Activated CD4-positive, alpha-beta T cell treated with anti-CD3 and anti-CD28 coated beads, Interleukin-2, amount 10 ng/mL, durations not matched to agents 24 days and 14 days (primary cell): ENCODE measurements at places on chromosomes 3 and 15.

- DNase-seq: no peak
Measured at GRCh38 chr3:105579439-105579838, 212.7 kb downstream of the ALCAM start.

GRCh38 chr3:16653712-16654111 is 48.5 kb upstream of the DAZL start:
- no peak for DNase-seq

GRCh38 chr15:58501006-58501405 is 69.2 kb downstream of the LIPC start:
- DNase-seq: no peak

GRCh38 chr15:95085056-95085455 is 853.7 kb downstream of the MCTP2 start:
- no peak for DNase-seq

GRCh38 chr3:23959135-23959900 is 14.2 kb downstream of the NR1D2 start:
- no peak for DNase-seq

DNA sequence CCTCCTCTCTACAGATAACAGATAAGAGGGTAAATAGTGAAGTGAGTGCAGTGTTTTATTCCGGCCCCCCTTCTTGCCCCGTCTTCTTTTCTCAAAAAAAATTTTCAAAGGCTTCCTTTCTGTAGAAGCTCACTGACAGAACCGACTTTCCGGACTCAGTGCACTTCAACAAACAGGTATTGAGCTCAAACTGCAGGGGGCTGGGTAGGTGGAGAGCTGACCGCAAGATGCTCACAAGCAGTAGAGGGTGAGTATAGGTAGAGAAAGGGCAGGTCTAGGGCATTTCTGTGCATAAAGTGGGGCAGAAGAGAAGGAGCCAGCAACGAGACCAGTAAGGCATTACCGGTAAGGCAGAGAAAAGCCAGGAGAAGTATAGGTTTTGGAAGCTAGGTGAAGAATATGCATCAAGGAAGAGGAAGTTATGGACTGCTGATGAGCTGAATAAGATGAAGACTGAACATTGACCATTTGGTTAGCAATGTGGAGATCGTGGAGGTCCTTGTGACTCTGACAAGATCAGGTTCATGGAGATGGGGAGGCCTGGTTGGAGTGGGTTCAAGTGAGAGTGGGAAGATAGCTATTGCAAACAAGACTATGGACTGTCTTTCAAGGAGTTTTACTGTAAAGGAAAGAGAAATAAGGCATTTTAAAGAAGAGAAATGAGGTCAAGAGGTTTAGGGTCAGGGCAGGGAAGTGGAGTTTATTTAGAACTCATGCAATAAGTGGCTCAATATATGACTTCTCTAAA is 97.4 kb downstream of the ST6GAL1 start:
- DNase-seq: peak; percentile 92

DNA sequence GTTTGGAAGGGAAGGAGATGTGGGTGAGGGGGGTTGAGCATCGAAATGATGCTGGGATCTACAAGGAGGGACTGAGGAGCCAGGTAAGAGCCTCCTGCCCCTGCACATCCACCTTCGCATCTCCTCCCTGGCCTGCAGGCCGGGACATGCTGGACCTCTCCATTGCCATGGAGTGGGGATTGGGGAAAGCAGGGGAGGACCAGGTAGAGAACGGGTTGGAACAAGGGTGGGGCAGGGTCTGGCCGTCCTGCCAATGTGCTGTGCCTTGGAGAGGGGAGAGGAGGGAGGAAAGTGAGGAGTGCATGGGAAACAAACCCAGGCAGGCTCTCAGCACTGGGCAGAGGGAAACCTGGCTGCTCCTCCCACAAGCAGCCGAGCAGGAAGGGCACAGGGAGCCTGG is 10.6 kb downstream of the PLA2G4B start:
- no peak for DNase-seq

DNA sequence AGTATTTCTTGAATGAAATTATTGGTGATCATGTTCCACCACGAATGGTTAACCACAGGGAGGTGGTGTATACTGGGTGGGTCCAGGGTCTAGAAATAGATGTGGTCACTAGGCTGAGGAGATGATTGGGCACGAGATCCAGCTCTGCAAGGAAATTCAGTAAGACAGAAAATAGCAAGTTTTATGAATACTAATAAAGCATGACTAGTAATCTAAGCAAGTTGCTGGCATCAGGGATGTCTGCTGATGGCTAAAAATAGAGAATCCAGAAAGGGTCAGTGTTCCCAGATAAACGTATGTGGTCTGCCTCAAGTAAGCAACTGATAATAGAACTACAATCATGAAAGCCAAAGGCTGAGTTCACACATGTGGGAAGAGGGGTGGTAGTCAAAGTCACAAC is 108.3 kb upstream of the FRMD4B start:
- DNase-seq: no peak

DNA sequence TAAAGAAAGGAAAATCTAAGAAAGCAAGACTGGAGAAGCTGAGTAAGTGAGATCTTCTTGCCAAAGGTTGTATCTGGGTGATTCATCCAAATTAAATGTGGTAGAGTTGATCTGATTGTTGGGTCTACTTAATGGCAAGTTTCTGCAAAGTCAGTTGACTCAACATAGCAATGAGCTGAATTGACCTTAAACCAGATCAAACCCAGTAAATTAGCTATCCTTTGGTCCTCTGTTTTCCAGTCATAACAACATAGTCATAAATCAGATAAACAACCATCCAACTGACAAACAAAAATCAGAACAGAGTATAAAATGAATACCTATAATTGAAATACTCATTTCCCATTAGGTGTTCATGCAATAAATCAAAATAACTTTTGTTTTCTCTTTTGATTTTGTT is 142.6 kb upstream of the CFAP20DC start:
- no peak for DNase-seq

DNA sequence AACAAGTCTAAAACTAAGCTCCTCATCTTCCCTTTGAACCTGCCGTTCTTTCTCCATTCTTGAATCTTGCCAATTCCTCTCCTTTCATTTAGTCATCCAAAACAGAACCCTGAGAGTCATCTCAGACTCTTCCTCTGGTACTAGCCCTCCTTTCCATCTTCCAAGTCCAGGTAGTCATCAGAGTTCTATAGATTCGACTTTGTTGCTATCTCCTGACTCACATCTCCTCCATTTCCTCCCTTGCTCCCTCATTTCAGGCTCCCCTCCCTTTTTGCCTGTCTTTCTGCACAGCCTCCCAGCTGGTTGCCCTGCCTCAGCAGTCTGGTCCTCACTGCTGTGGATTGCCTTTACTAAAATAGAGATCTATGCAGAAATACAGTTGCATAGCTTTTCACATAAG is 4.7 kb downstream of the ATG7 start:
- no peak for DNase-seq

GRCh38 chr3:194316918-194317317 is 34.2 kb downstream of the CPN2 start:
- DNase-seq: no peak

- DNase-seq: no peak
Measured at GRCh38 chr3:165196577-165197480, 645 bp upstream of the SLITRK3 start.

DNA sequence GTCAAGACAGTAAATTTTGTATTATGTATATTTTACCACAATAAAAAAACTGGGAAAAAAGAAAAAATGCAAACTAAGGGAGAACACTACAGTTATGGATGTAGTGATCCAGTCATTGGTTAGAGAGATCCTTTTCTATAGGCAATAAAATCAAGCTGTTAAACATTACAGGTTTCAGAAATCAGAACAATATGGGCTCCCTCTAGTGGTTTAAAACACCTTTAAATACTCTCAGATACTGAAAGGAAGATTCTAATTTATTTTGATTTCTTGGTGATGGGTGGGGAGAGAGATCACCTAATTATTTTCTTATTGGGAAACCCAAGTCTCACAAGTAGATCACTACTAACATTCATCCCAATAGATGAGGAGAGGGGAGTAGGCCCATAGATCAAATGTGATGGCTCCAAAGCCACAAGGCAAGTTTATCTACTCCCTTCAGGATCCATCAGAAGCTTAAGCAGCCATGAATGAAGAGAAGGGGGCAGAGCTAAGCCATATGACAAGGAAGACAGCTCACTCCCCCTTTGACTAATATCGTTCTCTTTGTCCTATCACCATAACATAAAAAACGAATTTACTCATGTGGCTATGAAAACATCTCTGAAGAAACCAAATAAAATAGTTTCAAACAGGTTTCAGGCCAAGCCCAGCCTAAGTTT is 118.6 kb downstream of the ANO10 start:
- no peak for DNase-seq

DNA sequence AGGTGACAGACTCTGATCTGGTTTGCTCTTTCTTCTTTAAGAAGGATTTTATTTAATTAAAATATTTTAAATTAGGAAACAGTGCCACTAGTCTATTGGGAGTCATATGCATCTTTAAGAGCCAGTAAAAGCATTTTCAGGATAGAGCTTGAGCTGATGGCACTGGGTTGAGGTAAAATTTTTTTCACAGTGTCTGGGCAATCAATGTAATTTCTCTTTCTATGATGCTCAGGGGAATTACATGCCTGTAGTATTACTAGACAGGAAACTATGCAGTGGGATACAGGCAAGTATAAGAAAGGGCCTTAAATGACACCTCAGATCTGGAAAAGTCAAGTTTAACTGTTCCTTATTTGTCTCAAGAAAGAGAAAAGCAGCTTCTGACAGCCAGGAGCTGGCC is 76.4 kb downstream of the GAP43 start:
- DNase-seq: no peak

DNA sequence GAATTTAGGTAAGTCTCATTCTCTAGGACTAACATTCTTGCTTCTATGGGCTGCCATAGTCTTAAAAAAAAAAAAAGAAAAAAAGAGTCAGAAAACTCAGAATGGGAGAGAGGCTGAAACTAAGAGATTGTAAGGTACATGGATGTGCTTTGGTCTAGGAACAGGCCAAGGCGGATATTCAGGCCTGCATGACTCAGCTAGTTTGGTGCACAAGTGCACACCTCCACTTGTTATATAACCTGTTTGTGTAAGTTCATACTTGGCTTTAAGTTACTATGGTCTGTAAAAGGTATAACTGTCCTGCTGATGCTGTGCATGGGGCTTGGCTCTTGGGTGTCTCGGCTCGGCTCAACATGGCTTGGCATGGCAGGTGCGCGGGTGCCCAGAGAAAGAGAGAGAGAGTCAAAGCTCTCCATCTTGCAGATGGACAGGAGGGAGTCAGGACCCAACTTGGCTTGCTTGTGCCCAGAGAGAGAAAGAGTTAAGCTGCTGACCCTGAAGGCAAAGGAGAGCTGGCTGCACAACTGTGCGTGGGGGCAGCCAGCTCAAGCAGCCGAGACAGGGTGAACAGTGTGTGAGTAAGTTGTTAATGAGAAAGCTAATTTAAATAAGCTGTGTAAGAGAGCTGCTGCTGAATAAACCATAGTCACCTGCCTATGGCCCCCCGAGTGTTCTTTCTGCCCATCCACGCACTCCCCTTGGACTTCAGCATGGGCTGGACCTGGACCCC is 31.4 kb upstream of the CHRNB4 start:
- no peak for DNase-seq

- no peak for DNase-seq
Measured at GRCh38 chr15:29935296-29936004, 113.2 kb upstream of the TJP1 start.

GRCh38 chr15:40100123-40100946 is 8.3 kb downstream of the BMF start:
- peak; percentile 59 for DNase-seq

DNA sequence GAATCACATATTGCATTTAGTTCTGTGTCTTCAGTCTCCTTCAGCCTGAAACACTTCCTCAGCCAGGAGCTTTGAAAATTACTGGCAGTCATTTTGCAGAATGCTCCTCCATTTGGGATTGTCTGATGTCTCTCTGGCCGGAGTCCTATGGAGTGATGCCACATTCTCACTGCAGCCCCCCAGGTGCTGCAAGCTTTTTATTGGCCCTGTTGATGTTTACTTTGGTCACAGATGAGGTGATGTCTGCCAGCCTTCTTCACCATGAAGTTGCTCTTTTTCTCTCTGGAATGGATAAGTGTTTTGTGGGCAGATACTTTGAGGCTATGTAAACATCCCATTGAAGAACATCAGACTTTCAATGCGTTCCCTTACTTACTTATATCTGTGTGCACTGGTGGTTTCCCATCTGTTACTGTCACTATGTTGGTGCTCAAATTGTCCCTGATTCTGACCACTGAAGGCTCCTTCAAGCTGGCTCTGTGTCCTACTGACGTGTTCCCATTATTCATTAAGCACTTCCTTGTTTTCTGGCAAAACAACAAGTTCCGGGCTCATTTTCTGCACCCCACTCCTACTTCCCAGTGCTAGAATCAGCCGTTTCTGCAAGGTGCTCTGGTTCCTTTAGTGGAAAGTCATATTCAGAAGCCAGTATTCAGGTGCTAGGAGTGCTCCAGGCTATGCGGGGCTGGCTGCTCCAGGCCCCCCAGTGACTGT is 1.4 kb upstream of the CLEC3B start:
- no peak for DNase-seq

DNA sequence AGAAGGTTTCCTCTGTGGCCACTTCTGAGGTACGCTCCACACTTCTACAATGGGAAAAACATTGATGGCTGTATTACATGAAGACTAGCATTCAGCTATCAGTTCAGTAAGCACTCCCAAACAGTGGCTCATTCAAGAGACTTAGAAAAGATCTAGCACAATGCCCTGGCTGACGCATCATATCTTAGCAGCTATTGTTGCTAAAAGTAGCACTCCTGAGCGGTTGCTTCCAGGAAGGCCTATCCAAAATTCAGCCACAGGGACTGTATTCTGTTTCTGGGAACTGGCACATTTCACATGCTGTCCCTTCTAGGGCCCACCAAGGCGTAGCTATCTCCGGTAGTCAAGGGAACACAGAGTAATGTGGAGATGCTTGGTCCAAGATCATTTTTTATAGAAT is 21.2 kb upstream of the SPRED1 start:
- no peak for DNase-seq

DNA sequence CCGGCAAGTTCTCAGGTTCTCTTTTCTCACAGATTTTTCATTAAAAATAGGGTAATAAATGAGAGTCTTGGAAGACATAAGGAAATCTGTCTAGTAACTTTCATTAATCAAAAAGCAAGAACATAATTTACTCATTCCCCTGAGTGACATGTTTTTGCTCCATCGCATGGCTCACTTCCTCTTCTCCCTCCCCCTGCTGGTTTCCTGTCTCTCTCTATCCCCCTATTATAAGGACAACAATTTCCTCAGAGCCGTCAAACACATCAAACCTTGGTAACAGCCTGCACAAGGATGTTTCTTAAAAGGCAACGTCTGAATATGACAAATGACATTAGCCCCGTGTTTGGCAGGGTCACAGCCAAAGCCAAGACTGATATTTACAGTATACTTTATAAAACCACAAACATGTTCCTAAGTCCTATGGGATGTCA is 1149.6 kb downstream of the IGSF11 start:
- no peak for DNase-seq

DNA sequence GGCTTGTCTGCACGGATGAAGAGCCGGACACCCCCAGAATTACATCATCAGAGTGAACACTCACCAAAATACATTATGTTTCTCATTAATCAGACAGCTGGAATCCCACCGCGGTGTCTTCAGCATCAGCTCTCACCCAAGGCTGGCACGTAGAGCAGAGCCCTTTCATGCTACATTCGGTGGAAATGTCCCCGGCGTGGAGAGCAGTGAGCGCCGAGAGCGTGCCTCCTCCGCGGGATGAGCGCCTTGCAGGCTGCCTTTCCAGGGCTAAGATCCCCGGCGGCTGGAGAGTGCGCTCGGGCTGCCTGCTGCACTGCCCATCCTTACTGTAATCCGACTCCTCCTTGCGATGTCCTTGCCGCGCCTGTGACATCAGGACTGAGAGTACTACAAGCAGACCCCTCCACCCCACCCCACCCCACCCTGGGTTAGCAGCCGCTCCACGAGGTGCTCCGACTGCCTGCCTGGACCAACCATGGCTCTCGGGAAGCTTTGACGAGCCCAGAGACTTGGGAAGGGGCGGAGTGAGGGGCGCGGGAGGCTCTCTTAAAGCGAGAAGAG is at the start of gene ZNF385D:
Gene ZNF385D (minus strand): TSS at position 380 of the 561 bp plus-strand sequence. CDS start 294 bp downstream, at position 86.
- DNase-seq: no peak
